Forelimb muscle (tissue), 1 donor: ENCODE measurements at places on chromosomes 11 and 22. TPM values are rescaled to one million over a fixed set of nuclear protein-coding genes. Genes with fewer than 3 reads are reported as not detected.

GRCh38 chr22:35450824-35451569 lies 51.1 kb downstream of the MCM5 start:
- no peak for DNase-seq

DNA sequence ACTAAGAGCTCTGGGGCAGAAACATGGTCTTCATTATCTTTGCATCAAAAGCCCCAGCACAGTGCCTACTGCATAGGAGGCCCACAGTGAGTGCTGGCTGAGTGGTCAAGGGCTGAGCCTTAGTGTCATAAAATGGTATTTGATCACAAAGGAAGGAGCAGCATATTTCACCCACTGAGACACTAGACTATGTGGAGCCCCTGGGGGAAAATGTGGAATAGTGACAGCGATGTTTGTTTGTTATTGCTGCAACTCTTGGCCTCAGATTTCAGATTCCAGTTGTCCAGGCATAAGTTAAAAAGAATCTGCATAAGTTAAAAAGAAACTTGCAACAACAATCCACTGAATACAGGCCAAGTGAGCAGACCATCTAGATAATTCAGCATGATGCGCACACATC lies 7.0 kb downstream of the KIRREL3 start:
- DNase-seq = no peak

- no peak for DNase-seq
Measured at GRCh38 chr11:47577460-47578041, 1.2 kb downstream of the KBTBD4 start.

- DNase-seq = no peak
Measured at GRCh38 chr11:35167426-35167954, 28.5 kb downstream of the CD44 start.

DNA sequence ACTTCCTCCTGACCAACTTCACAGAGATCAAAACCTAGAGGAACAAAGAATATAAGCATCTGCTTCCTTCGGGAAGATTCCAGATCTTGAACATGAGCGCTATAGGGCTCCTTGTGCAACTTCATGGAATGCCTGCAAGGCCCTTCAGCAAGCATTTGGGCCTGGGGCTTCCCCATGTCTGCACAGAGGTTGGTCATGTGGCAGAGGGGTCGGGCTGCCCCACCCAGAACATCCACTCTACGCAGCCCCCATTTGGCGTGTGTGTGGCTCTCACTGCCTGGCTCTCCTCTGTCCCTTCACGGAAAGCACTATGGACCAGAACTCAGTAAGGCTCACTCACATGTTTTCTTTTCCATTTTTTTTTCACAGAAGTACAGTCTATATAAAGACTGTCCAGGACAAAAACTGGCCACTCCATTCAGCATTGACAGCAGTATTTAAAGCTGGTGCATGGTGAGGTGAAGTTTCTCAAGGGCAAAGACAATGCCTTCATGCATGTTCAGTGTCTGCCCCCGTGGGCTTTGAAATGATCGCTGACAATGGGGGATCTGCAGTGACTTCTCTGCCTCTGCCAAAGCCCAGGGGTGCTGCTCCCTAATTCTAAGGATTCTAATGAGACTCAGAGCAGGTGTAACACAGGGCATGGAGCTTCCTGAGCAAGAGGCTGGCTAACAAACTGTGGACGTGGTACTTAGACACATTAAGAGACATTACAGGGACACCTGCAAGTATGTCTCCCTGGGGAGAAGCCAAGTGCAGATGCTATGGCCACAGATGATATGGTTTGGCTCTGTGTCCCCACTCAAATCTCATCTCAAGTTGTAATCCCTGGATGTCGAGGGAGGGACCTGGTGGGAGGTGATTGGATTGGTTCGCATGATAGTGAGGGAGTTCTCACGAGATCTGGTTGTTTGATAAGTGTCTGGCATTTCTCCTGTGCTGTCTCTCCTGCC lies 66.5 kb upstream of the PITPNB start:
- DNase-seq = no peak

DNA sequence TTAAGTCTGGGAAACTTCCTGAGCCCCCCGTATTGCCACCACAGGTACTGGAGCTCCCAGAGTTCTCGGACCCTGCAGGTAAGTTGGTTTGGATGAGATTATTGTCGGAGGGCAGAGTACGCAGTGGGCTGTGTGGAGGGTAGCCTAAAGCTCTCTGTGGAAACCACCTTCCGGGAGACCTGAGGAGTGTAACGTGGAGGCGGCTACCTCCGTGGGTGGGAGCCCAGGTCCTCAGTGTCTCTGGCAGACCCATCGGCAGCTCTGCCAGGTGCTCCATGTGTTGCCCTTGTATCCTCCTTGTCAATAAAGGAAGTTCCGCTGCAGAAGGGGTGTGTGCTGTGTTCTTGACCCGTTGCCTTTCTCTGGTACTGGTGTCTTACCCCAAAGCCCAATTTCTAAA lies 61.4 kb downstream of the SYT13 start:
- no peak for DNase-seq

- DNase-seq = no peak
Measured at GRCh38 chr11:102974552-102975280, 19.2 kb upstream of the MMP13 start.

DNA sequence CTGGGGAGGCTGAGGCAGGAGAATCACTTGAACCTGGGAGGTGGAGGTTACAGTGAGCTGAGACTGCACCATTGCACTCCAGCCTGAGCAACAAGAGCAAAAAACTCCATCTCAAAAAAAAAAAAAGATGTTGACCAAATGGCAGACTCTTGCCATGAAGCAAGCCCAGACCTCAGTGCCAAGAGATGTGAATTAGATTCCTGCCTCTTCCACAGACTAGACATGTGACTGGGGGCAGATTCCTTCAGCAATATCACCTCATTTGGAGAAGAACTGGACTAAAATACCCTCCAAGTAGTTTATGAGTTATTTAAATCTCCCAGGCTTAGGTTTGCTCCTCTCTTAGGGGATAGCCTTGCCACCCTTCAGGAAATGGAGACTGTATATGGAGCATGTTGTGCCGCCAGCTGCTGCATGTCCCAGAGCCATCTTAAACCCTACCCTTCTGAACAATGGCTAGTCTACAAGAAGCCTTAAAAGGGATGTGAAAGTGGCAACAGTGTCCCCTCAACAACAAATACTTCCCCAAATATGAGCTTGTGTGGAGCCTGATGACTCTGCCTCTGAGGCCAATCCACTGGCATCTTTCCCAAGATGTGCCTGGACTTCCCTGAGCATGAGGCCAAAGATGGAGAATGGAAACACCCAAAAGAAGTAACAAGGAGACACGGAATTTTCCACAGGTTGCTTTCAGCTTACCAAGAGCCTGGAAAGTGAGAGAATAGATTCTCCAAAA lies 763 bp upstream of the MS4A7 start:
- peak; percentile 25 for DNase-seq

- no peak for DNase-seq
Measured at GRCh38 chr22:30212363-30212995, 34.1 kb downstream of the LIF start.

- DNase-seq = no peak
Measured at GRCh38 chr11:62728171-62728988, at the start of gene TTC9C. TTC9C (plus strand) TSS chr11:62728486; CDS start chr11:62728849, 363 bp downstream.

- no peak for DNase-seq
Measured at GRCh38 chr11:12170984-12171383, 60.6 kb downstream of the MICAL2 start.

GRCh38 chr11:67700548-67701262 lies 26.3 kb upstream of the ALDH3B2 start:
- no peak for DNase-seq

DNA sequence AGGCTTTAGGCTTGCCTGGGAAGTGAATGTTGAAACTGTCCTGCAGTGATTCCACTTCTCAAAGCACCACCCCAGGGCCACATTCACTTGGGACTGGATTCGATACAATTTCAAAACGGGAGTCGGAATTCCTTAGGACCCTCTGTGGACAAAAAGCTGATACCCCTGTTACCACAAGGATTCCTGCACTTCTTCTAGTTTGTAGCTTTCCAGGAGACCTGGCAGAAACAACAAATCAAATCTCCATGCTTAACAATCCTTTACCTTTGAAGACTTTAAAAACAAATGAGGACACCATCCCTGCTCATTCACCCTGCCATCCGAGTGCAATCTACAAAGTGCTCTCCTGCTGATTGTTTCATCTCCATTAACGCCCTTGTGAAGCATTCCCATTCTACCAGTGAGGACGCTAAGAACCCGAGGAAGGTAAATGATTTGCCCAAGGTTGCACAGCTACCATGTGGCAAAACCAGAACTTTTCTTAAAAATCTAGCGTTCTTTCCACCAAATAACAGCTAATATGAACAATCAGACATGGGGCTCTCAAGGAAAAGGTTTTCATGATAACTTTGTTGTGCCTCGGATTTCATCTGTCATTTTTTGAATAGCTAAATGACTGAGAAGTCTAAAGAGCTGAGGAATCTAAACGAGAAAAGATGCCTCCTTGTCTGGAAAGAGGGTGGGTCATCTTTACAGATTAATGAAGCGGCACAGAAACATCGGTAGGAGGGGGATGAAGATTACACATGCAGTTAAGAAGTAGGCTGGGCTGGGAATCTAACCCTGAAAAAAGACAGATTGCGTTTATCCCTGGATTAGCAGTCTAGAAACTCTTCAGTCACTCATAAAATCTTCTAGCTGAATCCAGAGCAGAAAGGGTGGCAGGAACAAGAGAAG lies 720 bp upstream of the MPZL2 start:
- DNase-seq = no peak

DNA sequence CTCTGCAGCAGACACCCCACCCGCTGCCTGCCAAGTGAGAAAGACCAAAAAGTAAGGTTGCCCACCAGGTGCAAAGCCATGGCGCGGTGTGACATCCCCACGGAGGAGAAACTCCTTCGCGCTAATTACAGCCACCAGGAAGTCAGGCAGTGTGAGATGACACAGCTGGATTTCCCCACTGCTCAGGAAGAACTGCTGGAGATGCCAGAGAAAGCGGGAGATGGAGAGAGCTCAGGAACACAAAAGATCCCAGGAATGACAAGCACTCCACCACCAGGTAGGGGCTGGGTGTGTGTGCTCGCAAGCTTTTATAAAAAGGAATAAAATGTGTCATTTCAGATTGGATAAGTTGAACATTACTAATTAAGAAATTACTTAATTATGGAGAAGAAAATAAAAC lies 292.7 kb downstream of the OPCML start:
- no peak for DNase-seq

GRCh38 chr22:43642319-43643206 lies 169.5 kb downstream of the EFCAB6 start:
- DNase-seq = no peak

- DNase-seq = no peak
Measured at GRCh38 chr22:28008649-28009048, 89.6 kb upstream of the PITPNB start.

DNA sequence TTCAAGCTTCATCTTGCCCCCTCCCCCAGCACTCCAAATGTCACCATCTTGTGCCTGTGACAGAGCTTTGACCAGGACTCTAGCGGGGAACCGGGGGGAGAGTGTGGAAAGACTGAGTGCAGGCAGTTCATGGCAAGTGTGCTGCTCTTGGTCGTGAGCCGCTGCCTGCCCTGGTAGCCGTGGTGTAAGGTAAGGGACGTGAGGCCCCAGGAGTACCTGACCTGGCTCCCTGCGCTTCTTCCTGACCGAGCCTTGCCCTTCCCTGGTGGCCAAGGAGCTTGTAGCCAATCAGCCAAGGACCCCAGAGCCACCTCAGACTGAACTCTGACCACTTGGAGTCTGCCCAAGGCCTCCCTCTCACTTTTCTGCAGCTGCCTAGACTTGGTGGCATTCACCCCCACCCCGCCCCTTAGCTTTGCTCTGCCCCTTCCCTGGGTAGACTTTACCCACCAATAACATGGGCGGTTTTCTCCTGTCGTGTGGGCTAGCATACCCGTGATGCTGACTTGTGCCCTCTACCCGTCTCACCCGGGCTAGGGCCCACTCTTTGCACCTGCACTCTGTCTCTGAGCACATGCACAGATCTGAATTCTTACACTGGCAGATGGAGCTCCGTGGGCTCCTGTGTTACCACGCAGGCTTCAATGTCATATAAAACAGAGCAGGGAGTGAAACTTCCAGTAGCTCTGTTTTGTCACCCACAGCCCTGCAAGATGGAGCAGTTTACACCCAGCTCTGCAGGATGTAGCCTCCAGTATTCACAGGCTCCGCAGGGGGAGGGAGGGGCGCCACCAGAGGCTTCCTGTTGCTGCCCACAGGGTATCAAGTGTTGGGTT lies 1.5 kb downstream of the DGKZ start:
- no peak for DNase-seq

GRCh38 chr22:20429254-20430100 lies 8.1 kb downstream of the SCARF2 start:
- DNase-seq = no peak

- no peak for DNase-seq
Measured at GRCh38 chr11:74739546-74740270, 8.5 kb upstream of the CHRDL2 start.

DNA sequence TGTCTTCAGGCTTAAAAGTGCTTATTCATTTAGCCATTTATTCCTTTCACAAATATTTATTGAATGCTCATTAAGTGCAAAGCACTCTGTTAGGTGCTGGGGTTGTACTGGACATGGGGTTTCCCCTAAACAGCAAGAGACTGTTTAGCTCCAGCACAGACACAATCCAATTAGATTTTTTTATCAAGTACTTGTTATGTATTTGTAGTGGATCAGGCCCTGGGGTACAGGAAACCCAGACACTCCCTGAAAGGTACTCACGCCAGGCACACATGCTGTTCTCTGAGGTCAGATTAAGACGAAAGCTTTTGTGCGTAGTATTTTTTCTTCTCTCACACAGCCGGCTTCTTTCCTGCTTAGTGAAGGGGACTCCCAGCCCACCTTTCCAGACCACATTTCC lies 218.1 kb upstream of the PLET1 start:
- DNase-seq = no peak

GRCh38 chr11:85750646-85751045 lies 60.3 kb downstream of the SYTL2 start:
- DNase-seq = no peak

- DNase-seq = no peak
Measured at GRCh38 chr11:65555693-65556231, 2.4 kb downstream of the LTBP3 start.

FLRT1 gene
- polyA plus RNA-seq = 2.9 TPM

MOB2 gene
- polyA plus RNA-seq = 22.7 TPM

SLC6A5 gene
- not detected for polyA plus RNA-seq

UCP3 gene
- polyA plus RNA-seq = 4.5 TPM

GCAT gene
- polyA plus RNA-seq = 5.9 TPM

CEND1 gene
- polyA plus RNA-seq = 0.70 TPM

SOX10 gene
- 4.9 TPM for polyA plus RNA-seq

UQCR10 gene
- 130 TPM for polyA plus RNA-seq

UBQLNL gene
- 0.18 TPM for polyA plus RNA-seq
